Nucleus accumbens (tissue), 56 donors: ENCODE measurements at places on chromosomes 3 and 15.

DNA sequence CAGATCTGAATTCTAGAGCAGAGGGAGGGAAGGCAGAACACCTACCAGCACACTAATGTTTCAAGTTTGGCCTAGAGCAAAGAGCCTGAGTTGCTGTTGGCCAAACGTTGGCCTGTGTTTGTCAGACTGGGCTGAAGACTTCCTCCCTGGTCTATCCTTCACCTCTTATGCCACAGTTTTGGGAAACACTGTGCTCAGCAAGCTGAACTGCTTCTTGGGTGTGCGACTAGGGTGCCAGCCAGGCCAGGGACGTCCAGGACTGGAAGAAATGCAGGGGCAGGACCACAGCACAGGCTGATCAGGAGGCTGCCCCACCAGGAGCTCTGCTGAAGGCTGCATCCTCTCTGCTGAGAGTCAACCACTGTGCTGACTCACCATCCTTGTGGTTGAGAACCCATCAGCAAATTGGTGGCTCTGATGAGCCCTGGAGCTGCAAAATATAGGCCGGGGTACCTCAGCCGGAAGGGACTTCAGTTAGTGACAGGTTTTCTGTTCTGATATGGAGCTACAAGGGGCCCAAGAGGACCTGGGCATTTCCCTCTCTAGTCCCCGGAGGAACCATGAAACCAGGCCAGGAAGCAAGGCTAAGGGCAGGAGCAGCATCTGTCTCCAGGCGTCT is 131.6 kb upstream of the RASGRP1 start:
- no peak for DNase-seq

DNA sequence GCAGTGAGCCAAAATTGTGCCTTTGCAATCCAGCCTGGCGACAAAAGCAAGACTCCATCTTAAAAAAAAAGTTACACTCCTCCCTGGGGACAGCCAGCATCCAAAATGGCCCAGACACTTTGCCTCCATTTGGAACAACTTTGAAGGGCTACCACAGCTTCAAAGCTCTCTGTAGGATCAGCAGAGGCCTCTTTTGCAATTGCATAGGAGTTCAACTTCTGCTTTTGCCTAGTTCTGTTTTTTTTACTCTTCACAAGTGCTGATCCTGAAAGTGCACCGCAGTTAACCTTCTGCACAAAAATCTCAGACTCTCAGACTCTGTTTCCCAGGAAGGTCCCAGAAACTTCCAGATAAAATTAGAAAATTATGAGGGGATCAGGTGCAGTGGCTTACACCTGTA is 25.2 kb upstream of the SLC4A7 start:
- DNase-seq, result no peak

GRCh38 chr3:146469150-146470017 is at the start of gene PLSCR2:
Gene PLSCR2 (minus strand): TSS chr3:146469561. CDS start chr3:146459904, 9,657 bp downstream.
- DNase-seq, result peak; percentile 3

DNA sequence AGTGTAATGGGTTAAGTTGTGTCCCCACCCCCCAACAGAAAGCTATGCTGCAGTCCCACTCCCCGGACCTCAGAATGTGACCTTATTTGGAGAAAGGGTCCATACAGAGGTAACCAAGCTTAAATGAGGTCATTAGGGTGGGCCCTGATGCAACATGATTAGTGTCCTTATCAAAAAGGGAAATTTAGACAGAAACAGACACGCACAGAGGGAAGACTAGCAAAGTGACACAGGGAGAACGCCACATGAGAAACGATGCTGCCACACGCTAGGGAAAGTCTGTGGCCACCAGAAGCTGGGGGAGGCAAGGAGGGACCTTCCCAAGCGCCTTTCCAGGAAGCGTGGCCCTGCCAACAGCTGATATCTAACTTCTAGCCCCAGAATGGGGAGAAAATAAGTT is 65.4 kb downstream of the RPN1 start:
- no peak for DNase-seq

DNA sequence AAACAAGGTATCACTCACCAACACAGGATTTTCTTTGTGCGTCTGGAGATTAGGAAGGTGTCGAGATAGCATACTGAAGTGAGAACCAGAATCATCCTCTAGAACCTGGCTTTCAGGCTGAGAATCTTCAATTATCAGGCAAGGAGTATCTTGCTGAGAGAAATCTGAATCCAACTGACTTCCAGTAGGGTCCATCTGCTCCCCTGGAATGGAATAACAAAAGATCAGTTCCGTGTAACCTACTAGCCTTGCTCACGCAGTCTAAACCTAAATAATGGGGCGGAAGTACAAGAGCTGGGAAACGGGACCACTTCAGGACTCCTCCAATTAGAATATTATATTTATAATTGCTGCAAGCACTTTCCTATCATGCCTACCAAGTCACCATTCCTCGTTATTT is 690 bp downstream of the TP53BP1 start:
- no peak for DNase-seq

GRCh38 chr3:114205541-114205940 is 26.7 kb upstream of the DRD3 start:
- DNase-seq, result no peak

- DNase-seq, result no peak
Measured at GRCh38 chr15:70720228-70721016, 42.9 kb downstream of the UACA start.

DNA sequence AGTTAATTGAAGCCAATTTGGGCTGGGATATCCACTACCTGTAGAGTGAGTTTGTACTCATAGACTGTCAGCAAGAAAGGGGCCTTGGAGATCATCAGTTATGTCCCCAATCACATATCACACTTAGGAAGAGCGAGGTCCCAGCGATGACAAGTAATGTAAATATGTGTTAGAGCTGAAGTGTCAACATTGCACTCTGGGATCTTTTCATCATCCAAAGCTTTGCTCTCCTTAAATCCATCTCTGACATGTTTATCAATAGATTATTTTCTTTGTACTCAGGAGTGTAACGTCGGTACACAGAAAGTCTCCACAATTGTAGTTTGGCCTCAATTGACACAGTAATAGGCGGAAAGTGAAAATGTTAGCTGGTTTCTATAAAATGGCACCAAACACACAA is 113.7 kb upstream of the TPRG1 start:
- no peak for DNase-seq

GRCh38 chr3:23484386-23484785 is 281.3 kb downstream of the UBE2E2 start:
- DNase-seq, result no peak

GRCh38 chr15:67193223-67193990 is 61.1 kb downstream of the AAGAB start:
- DNase-seq, result no peak

DNA sequence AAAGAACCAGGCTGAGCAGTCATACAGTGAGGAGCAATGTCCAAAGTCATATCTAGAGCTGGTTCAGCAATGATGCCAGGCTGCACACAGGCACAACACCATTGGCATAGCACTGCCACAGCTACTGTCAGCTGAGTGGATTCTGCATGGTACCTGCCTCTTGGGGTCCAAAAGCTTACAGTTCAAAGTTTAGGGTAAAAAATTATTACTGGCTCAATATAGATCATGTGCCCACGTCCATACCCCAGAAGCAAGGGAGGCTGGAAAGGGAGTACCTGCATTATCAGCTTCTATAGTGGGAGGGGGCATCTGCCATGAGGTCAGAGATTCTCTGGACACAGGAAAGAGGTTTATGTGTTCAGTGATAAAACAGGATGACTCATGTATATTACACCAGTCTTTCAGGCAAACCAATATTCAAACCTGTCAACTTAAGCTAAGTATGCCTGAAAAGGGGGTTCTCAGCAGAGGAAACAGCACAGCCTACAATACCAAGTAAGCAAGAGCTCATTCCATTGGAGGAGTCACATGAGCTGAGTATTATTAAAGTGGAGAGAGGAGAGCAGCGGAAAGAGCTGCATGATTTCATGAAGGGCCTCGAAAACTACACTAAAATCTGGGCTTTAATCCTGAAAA is 99.0 kb downstream of the ANO10 start:
- DNase-seq, result no peak

GRCh38 chr3:111667170-111667569 is 72.0 kb upstream of the ZBED2 start:
- DNase-seq, result no peak

DNA sequence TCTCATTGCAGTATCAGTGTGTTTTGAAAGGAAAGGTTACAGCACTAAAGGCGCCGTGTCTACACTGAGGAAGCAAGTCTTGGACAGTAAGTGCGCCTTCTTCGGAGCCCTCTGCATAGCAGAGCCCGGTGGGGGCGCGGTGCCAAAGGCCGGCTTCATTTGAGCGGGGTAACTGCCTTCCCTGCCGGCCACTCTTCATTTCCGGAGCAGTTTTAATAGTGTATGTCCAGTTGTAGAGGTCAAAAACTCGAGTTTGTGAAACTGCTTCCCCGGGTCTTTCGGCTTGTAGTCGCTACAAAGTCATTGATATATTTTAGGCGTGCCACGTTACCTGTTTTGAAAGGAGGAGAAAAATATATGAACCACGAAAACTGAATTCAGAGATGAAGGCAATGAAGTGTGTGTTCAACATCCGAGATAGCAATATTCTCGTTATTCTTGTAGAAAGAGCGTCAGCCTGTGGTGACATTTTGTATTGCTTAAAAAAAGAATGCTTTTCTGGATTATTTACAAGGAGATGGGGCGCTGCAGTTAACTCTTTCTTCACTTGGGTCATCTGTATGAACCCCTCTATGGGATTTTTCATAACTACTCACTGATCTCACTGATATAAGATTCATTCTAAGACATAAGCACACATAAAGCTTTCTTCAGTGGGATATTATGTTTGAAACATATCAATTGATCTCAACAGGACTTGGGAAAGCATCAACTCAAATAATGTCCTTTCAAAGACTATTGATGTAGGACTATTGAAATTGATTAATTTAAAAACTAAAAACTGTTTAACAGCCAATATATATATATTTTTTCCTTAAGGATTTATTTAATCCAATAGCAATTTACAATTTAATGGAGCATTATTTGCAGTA is 3.0 kb downstream of the ALCAM start:
- DNase-seq, result peak; percentile 78

GRCh38 chr15:27273506-27273905 is 302.5 kb downstream of the GABRG3 start:
- DNase-seq, result no peak

- no peak for DNase-seq
Measured at GRCh38 chr3:59426821-59427565, 377.2 kb upstream of the CFAP20DC start.

DNA sequence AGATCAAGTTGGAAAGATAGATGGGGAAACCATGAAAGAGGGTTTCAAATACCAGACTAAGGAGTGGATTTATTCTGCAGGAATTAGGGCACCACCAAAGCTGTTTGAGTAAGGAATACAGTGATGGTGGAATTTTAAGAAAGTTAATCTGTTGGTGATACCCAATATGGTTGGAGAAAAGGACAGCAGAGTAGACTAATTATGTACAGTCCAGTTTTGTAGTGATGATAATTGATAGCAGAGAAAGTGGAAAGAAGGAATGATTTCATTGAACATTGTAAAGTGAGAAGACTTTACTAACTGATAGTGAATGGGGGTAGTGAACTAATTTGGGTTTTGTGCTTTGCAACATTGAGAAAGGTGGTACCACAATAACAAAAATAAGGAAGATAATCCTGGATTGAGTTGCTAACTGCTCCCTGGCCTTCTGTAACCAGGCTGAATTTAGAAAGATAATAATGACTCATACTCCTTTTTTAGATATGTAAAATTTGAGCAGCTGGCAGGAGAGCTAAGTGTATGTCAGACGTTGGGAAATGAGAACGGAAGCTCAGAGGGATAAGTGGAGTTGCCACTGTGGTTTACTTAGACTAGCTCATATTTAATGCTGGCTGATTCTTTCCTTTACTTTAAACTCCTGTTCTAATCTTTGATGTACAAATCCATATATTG is 16.9 kb downstream of the TCAIM start:
- no peak for DNase-seq

DNA sequence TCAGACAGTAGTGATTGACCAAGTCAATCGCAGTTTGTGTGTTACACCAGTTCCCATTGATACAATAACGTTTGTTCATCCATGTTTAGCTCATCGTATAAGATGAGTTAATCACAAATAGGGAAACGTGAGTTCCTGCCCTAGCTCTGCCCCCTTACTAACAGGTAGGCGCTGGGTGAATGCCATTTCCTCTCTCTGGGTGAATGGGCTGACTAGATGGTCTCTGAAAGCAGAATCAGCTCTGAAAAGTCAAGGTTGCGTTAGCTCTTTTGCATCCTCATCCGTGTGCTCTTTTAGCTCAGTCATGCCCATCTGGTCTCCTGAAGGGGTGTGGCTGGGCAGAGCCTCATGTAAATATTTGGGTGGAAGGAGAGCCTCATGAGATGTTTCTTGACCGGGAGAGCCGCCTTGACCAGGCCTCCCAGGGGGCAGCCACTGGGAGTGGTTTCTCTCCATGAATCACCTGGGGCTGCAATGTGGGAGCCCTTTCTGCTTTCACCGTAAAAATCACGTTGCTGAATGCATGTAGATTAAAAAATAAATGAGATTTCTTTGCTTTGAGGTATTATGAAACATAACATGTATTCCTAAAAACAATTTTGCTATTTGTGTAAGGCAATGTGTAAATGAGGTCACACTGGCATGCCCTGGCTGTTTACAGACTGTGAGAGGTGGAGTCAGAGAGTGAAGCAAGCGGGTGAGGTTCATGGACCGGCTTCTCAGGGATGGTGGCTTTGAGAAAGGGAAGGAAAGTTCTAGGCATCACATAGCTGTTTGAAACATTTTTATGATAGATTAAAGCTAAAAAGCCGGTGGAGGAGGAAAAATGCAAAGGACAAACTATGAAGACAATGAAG is 108.4 kb upstream of the RASGRP1 start:
- DNase-seq, result no peak

DNA sequence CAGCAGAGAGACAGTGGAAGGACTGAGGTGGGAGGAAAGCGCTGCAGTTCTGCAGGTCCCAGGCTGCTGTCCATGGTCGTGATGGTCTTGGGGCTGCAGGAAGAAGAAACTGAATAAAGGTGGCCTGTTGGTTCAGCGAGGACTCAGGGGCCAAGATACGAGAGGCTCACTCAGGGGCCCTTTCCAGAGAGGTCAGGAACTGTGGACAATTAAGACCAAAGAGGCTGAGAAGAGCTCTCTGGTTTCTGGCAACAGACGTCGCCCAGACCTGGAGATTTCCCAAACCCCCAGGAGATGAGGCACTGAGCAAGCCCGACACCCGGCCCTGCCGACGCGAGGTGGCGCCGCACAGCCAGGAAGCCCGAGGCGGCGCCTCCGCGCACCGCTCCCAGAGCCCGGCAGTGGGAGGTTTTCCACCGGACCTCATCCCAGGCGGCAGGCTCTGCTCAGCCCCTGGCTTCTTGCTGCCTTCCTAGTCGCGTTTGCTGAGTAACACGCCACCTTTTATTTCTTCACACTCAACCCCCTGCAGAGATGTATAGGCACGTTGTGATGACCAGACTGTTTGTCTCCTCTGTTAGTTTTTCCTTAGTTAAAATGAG is 56.4 kb upstream of the ARRDC4 start:
- DNase-seq, result peak; percentile 41

DNA sequence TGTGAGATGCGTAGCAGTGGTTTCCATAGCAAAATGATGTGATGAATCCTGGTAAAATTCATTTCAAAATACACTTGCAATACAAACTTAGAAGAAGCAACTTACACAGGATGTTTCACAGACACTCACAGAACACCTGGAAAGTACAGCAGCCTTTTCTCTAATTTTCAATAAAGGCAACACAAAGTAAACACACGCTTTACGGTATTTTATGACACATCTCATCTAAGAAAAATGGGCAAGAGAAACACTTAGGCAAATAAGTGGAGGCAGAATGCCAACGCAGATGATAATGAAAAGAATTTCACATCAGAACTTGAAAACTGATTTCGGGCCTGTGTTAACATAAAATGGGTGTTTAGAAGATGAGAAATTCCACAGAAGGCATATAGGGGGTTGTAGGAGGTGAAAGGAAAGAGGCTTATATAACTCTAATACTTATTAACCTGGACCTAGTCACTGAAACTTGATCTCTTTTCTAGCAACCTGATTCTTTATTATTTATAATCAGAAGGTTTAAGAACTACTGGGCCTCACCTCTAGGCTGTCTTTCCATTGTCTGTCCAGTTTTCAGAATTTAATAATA is 25.6 kb upstream of the MAP3K13 start:
- DNase-seq, result no peak
